ENCODE measurements at places on chromosomes 2 and 18.

DNA sequence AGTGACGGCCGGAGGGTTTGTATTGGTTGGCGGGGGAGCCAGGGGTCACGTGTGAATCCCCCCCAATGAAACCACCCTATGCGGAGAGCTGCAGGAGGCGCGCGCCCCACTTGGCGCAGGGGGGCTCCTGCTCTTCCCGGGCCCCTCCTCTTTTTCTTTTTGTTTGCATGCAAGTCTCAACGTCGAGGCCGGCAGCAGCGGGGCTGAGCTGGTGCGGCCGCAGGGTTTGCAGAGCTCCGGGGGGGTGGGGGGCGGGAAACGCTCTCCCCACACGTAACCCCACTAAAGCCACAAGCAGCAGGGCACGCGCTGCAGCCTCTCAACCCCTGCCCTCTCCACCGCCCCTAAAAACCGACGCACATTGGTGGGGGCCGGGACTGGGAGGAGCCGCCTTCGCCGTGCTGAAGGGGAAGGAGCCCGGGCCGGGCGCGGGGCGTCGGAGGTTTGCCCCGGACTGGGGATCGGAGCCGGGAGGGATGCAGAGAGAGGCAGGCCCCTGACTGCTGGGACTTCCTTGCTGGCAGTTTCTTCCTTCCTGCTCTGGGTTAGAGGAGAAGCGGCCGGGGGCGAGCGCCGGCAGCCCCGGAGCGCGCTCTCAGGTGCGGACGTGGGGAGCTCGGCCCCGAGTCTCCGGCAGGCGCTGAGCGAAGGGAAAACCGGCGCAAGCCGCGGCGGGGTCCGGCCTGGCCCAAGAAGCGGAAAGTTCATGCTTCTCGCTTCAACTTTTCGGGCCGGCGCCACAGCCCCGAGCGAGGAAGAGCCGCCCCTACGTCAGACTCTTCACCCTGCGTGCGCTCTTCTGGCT, 864 bp downstream of the LBH start:
- DNase-seq, result no peak

DNA sequence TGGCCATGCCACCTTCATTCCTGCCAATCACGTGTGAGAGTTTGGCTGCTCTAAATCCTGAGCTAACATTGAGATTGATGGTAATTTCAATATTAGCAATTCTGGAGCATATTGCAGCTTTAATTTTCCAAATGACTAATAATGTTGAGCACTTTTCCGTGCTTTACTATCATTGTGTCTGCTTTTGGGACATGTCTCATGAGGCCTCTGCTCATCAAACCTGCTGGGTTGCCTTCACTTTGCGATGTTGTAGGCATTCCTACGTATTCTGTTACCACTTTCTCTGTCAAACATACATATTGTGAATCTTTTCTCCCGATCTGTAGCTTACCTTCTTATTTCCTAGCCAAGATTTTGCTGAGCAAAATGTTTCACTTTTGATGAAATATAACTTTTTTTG, 466.6 kb downstream of the GALR1 start:
- no peak for DNase-seq

DNA sequence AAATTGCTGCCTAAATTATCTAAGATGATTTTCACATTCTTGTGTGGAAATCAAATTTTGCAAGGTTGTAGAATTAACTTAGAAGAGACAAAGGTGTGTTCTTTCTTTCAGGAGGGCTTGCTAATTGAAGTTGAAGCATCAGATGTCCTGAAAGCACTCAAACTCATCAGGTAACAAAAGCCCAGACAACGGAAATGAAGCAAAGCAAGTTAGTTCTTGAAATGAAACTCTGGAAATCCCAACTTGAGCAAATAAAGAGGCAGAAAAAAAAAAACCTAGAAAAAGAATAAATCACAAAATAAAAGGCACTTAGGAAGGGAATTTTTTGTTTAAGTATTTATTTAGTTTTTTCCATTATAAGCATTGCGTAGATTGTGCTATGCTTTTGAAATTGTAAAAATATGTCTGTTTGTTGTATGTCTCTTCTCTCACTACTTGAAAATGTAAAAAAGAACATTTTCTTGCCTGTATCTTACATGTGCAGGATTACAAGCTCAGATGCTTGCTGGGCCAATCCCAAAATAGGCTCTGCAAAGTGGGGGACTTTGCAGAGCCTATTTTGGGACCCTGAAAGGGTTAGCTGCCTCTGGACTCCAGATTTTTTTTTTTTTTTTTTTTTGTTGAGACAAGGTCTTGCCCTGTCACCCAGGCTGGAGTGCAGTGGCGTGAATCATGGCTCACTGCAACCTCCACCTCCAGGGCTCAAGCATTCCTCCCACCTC, 46.7 kb downstream of the FAM161A start:
- DNase-seq, result no peak

DNA sequence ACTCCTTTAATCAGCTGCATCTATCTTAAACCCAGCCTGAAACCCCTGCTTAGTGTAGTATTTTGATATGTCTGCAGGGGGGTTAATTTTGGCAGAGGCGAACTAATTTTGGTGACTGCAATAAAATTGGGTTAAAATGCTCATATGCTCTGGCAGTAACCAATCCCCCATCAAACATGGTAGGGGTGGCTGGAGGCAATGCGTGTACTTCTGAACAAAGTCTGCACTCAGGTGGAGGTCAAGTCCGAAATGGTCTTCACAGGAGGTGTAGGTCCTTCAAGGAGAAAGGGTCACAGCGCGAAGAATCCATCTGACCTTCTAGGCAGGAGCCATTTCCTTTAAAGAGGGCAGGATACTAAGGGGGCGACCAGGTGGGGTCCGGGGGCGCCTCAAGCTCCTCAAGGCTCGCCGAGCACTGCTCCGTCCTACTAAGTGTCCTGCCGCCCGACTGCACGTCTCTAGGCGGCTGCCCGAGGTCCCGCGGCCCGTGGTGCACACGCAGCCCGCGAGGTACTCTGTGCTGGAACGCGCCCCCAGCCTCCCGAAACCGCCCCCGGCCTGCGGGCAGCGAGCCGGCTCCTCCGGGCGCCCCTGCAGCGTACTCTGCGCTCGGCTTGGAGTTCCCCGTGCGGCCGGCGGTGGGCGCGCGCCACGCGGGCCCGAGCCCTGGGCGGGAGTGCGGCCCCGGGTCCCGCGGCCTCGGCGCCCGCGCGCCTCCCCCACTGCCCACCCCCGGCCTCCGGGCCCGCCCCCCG, 1.7 kb upstream of the LDLRAD4 start:
- DNase-seq, result no peak

DNA sequence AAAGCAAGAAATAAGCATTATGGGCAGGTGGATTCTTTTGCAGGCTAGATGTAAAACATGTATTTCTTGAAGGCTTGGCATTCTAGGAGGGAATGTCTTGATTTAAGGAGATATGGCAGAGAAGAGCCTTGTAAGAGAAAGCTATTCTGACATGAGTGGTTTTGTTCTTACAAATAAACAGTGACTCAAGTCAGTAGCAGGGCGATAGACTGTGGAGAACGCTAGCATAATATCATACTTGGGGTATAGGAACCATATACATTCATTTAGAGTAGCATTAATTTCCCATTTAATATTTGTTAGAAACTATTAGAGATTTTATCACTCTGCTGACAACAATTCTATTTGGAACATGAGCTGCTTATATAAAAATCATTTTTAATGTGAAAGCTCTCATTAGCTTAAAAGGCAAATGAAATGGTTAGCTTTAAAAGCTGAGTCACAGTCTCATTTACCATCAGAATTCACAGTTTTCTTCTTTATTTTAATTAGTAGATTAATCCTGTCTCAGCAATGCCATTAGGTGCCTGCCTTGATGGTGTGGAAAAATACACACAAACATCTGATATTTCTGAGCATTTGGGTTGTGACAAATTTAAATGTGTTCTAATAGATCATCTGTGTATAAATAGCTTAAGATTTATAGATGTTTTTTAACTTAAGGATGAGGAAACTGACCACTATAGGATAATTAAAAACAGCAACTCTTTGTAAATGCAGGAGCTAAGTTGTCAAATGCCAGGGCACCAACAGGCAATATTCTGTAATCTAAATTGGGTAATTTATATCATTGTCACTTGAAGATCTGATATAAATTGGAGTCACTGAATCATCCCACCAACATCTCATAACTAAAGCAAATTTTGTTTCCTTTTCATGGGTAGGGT, 276.7 kb downstream of the PLCL1 start:
- no peak for DNase-seq

GRCh38 chr2:237980751-237981150, 13.9 kb downstream of the UBE2F start:
- DNase-seq, result no peak

DNA sequence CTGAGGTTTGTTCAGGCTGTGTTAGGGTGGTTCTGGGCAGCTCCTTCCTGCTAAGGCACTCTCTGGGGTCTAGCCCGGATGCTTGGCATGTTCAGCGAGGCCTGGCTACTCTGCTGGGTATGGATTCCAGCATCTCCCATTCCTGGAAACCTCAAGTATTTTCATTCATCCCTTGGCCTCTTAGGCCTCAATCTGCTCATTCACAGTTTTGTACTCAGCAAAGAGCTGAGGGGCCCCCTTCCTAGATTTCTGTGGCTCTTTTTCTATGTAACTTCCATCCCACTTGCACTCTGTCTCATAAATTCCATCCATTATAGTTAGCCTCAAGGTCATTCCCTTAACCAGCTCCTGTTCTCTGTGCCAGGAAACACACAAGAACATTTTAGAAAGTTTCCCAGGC, 798.8 kb upstream of the HS6ST1 start:
- DNase-seq, result no peak

- DNase-seq, result no peak
Observed at GRCh38 chr2:80815259-80815658, 510.7 kb upstream of the LRRTM1 start.

- no peak for DNase-seq
Observed at GRCh38 chr2:85537600-85538506, 1.1 kb upstream of the MAT2A start.

- DNase-seq, result no peak
Observed at GRCh38 chr2:29440921-29441623, 325.9 kb downstream of the CLIP4 start.

DNA sequence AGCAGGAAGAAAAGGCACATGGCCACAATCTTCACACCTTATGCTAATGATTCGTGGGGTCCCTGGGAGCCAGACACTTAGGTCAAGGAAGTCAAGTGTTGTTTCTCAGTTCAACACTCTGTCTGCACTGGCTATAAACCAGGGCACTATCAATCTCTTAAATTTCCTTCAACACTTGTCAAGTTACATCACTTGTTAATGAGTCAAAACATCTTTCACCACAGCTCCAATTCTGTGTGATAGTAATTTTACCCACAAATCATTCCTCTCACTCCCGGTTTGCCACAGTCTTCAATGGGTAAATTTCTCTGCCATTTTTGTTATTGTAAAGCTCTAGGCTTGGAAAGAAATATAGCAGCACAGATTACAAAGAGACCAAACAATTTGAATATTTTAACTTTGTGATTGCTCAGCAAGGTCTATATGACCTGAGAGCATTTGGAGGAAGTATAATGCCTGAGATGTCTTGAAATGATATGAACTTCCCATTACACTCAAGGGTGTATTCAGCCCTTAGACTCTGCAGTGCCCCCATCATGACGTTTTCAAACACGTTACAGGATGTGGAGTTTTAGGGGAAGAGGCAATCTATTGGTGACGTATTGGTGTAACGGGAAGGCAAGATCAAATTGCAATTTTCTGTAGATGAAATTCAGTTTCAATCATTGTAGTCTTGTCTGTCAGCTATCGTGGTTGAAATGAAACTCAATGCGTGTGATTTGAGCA, 78.7 kb downstream of the ICOS start:
- no peak for DNase-seq

DNA sequence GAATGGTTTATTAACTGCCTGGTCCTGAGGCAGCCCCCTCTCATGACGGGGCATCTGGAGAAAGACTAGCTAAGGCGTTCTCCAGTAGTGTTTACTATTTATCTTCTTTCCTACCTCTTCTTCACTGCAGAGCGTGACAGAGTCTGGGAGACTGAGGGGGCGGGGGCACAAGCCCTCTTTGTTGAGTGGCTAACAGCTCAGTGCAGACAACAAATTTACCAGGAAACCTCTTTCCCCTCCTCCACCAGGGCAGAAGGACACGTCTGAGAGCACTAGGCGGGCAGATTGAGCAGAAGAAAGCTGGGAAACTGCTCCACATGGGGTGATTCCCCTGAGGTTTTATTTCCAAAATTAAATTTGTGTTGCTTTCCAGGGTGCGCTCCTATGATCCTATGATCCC, 322.1 kb downstream of the CNTNAP5 start:
- no peak for DNase-seq

GRCh38 chr18:79472946-79473345, 77.2 kb downstream of the NFATC1 start:
- no peak for DNase-seq

- no peak for DNase-seq
Observed at GRCh38 chr2:238879043-238879442, 31.2 kb downstream of the TWIST2 start.

GRCh38 chr2:627926-628560, 49.2 kb downstream of the TMEM18 start:
- no peak for DNase-seq

GRCh38 chr2:88226754-88227153, 56.6 kb downstream of the THNSL2 start:
- DNase-seq, result no peak

DNA sequence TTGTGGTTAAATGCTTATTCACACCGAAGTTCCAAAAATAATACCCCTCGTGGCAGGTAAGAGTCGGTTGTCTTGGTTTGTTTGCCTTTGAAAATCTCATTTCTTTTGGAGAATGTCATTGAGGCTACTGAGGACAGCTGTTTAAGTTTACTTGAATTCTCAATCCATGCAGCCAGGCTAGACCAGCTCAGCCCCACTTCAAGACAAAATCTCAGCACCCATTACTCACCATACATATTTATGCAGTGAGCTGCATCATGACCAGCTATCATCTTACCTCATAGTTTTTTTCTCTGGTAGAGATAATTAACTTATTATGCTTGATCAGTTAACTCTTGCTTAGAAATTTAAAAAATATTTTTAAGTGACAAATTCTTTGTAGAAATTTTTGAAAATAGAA, 115.9 kb downstream of the HAUS1 start:
- peak; percentile 27 for DNase-seq

DNA sequence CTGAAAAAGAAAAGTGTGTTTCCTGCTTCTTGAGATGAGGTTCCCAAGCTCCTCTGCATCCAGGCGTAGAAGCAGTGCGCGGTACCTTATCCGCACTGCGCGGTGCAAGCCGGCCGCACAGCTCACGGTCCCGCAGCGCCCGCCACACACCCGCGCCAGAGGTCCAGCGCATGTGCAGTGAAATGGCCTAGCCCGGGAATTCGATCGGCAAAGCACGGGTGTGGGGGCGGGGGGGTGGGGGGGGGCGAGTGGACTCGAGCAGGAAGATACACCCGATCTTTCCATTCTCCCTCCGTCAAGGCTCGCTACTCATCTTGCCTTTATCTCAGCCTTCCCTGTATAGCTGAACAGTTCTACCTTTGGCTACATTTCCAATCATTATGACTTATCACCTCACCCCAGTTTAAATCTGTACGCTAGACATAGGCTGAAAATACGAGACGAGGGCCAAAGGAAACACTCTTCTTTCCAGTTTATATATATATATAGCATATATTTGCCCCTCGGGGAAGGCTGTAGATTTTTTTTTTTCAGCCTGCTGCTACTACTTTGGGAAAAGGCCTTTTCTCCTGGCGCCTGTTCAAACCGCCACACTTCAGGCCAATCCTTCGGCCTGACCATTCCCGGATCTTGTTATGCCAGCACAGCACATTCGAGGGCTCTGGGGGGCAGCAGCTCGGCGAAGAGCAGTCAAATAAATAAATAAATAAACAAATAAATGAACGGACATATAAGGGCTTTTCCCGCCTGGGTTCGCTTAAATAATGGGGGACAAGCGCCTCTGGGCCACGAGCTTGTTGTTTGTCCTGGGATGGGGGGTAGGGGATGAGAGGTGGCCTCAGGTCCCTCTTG, 10.4 kb downstream of the HOXD8 start:
- DNase-seq, result no peak
